ENCODE measurements at places on chromosomes 12 and 14.

GRCh38 chr12:77979597-77980250 lies 149.0 kb downstream of the NAV3 start:
- no peak for DNase-seq

- no peak for DNase-seq
Observed at GRCh38 chr12:45575823-45576475, 153.6 kb upstream of the ARID2 start.

DNA sequence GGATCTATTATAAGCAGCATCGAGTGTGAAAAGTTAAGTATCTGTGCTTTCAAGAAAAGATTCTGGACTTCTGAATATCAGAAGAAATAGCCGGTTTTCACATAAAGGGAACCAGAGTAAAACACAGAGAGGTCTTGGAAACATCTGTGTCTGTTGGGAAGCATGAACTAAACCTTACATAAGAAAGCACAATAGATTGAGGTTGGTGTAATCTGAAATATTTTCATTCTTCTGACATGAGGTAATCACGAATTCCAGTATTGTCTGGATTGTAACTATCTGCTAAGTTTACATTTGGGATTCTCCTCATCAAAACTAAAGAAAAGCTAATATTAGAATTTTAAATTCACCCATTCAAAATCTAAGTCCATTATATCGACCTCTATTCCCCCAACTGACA lies 161.3 kb downstream of the CPNE8 start:
- no peak for DNase-seq

GRCh38 chr12:40207551-40207950 lies 17.2 kb upstream of the LRRK2 start:
- no peak for DNase-seq

DNA sequence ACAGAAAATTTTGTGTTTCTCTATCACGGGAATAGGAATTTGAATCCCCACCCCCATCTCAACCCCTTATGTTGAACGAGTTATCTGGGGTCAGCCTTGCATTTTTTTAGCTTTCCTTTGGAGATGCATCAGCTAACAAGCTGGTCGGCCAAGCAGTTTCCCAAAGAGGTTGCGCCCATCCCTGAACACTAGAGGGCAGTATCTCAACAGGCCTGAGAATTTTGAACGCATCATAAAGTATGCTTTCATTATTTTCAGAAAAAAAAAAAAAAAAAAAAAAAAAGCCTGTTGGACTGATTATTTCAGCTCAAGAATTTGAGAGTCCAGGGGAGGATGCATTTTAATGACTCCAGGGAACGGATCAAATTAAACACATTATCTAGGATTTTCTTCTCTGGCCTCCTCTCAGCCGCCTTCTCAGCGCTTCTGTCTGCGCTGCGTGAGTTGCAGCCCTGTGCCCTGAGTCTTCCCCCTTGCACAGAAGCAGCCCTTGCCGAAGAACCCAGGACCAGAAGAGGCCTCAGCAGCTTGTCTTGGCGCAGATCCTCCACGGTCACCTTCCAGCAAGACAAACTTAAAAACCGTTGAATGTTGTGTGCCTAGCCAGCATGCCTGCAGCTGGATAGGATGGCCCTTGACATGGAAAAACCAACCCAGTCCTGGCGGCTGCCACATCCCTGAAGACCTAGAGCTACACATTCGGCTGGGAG lies 76.6 kb upstream of the GZMB start:
- peak; percentile 55 for DNase-seq

GRCh38 chr14:69904246-69904645 lies 25.0 kb downstream of the SMOC1 start:
- DNase-seq: no peak

- no peak for DNase-seq
Observed at GRCh38 chr12:46990211-46990610, 89.2 kb upstream of the PCED1B start.

- no peak for DNase-seq
Observed at GRCh38 chr14:56138928-56139327, 20.7 kb downstream of the PELI2 start.

DNA sequence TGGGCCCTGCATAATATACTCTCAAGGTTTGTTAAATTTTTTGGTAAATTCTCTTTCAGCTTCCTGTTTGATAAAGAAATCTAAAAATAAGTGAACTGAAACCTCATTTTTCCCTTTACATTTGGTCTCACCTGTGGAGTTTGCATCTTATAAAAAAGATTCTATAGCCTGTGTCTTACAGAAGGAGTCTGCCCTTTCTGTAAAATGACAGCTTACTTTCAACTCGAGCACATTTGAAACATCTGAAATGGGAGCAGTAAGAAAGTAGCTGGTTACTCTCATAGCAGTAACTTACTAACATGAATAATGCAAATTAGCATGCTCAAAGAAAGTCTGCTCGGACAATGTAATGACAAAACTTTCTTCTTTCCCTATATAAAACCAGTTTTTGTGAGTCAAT lies 155.8 kb downstream of the NELL2 start:
- DNase-seq: no peak

DNA sequence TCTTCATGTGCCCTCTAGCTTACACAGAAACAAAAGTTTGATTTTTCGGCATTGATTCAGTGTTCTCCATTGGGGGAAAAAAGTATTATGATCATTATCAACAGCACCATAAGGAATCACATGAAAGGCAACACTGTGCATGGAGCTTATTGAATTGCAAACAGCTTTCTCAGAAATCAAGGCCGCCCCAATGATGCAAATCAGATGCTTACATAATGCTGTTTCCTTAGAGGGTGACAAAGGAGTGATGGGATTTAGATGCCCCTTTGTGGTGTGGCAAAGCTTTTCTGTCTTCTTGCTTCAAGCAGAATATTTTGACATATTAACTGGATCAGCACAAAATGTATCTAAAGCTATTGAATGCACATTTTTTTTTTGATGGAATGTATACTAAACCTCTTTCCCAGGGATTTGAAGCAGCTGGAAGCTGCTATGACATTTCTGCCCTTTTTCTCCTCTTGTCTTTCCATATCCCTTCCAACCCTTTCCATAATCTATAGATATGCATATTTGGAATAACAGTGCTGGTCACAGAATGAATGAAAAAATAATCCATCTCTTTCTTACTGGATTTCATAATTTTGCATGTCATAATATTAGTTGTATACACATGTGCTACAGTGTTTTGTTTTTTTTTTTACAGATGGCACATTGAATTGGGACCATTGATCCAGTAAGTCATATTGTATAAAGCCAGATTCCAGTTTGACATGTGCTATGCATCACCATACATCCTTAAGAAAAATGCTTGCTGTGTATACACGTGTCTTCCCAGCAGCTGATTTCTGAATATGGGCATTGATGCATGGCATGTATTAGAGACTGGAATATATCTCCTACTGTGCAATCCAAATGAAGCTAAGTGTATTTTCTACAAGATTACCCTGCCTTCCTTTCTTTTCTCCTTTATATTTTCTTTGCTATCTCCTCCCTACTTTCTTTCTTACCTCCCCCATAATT lies 259.7 kb upstream of the DCN start:
- DNase-seq: no peak

DNA sequence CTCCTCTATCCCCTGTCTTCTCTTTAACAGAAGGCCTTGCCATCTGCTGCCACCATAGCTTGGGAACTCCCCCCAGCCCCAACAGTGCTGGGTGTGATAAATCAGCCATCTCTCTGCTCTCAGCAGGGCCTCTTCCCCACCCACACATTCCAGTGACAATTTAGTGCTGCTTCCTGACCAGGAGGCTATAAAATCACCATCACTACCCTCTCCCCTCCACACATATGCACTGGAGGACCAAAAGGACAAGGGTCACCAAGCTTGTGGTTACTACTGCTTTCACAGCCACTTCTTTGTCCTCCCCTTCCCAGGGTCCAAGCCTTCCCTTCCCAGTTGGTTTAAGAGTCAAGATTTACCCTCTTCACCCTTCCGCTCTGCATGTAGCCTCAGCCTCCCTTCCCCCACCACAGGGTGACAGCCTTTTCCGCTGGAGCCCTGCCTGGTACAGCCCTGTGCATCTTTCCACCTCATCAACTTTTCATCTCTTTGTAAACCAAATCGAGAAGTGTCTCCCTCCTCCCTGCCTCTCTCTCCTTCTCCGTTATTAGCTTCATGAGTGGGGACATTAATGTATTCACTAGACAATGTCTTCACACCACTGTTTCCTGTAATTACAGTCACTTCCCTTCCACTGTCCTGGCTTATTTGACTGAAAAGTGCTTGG lies 9.4 kb downstream of the PSMB5 start:
- no peak for DNase-seq

DNA sequence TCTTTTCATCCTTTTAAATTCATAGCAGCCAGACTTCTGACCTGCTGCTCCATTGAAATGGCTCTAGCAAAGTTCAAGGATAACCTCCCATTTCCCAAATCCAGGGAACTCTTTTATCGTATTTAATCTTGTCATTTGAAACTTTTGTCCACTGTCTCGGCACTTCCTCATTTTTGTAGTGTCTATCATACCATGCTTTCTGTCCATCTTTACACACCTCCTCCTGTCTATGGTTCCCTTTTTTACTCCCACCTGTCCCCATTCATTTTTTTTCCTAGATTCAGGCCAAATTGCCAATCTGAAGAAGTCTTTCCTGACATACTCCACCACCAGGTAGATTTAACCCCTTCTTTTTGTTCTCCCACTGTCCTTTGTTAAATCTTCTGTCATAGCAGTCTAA lies 31.0 kb downstream of the NFYB start:
- no peak for DNase-seq

- no peak for DNase-seq
Observed at GRCh38 chr14:55688566-55688965, 108.6 kb downstream of the KTN1 start.

DNA sequence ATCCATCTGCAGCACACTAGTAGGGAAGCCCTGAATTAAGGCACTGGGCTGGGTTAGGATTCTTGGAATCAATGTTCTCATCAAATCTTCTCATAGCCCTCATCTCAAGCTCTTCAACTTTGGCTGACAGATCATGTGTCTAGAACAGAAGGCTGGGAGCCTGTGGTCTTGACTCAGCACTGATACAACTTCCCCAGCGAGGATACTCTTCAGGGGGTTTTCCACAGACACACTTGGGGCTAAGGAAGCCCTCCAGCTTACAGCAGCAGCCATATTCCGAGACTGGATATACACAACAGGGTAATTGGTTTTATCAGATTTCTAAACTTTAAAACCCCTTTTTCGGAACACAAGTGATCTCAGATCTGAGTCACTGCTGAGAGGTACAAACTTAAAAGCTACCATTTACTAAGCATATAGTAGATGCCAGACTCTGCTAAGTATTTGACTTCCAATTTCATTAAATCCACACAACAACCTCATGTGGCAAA lies 3.5 kb downstream of the FMNL3 start:
- peak; percentile 55 for DNase-seq

- DNase-seq: no peak
Observed at GRCh38 chr14:104843442-104844305, 21.4 kb upstream of the CEP170B start.

DNA sequence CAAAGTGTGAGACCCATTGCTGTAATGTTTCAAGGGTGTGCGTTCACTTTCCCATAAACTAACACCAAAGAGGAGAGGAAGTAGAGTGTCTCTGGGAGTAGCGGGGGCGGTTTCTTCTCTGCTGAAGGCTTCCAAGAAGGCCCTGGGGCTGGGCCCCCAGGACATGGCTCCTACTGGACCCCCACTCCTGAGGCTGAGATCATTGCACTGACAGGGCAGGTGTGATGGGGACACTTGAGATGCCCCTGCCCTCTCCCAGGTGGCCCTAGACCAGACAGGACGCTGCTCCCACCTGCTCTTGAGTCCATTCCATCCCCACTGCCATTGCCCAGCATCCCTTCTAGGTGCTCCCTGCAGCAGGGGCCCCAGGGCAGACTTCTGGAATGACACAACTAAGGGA lies 20.1 kb downstream of the TMEM63C start:
- no peak for DNase-seq

GRCh38 chr14:71314717-71315116 lies 407.5 kb downstream of the PCNX1 start:
- no peak for DNase-seq

- no peak for DNase-seq
Observed at GRCh38 chr12:12776261-12776660, 9.2 kb upstream of the APOLD1 start.

GRCh38 chr12:69059465-69060457 lies 126.8 kb upstream of the CPM start:
- peak; percentile 36 for DNase-seq

DNA sequence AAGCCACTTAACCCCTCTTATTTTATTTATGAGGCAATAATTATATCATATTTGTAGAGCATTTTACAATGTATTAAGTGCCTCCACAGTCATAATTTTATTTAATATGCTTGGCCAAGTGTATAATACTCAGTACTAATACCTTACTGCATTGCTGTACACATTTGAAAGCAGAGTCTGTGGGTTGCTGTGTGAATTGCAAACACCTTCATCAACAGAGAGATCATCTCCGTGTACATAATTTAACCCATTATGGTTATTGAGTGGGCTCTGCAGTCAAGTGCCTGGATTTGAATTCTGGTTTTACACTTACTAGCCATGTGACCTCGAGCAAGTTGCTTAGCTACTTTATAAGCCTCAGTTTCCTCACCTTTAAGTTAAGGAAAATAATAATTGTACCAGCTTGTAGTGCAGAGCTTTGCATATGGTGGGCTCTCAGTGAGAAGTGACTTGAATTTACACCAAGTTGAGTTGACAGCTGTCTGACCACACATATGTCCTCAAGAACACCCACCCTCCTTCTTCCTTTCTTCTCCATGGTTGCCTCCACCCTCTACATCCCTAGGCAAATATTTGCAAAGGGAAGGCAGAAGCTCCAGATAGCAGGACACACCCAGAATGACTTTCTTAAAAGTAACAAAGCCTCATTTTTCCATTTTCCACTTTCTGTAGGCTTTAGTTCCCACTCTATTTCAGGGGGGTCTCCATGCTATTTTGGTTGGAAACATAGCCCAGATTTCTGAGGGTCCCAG lies 12.3 kb downstream of the CRACR2A start:
- DNase-seq: no peak

DNA sequence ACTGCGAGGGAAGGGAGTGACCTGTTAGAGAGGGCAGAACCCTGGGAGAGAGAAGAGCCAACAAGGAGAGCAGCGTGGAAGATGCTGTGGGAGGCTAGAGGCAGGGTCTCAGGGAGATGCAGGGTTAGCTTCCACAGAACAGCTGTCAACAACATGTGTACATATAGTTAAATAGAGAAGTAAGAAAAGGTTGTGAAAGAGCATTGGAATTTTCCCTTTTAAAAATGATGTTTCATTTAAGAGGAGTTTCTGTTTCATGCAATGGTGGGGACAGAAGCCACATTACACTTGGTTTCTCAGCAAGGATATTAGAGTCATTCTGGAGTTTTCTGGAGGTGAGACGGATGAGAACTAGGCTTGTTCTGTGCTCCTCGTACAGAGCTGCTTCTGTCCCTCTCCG lies 23.8 kb upstream of the TBC1D30 start:
- no peak for DNase-seq

DNA sequence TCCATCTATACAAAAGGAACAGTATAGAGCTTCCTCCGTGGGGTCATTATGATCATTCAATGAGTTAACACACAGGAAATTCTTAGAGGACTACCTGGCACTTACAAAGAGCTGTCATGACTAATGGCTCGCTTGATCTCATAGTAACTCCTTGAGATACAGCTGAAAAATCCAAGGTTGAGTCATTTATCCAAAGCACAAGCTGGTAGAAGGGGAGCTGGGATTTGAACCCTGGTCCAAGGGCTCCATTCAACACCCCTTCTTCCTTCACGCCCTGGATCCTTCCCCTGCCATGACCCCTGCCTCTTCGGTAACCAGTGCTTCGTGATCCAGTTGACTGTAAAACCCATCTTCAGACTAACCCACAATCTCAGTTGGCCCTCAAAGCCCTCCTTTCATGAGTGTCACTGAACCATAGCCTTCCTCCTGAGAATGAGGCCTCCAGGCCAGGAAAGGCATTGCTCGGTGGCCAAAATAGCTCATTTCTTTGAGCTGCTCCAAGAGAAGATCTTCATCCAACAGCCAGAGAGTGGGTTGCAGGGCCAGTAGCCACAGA lies 7.8 kb downstream of the ZFP36L1 start:
- DNase-seq: no peak
